Transverse colon (tissue), 4 donors: ENCODE measurements at places on chromosomes 1 and 21.

DNA sequence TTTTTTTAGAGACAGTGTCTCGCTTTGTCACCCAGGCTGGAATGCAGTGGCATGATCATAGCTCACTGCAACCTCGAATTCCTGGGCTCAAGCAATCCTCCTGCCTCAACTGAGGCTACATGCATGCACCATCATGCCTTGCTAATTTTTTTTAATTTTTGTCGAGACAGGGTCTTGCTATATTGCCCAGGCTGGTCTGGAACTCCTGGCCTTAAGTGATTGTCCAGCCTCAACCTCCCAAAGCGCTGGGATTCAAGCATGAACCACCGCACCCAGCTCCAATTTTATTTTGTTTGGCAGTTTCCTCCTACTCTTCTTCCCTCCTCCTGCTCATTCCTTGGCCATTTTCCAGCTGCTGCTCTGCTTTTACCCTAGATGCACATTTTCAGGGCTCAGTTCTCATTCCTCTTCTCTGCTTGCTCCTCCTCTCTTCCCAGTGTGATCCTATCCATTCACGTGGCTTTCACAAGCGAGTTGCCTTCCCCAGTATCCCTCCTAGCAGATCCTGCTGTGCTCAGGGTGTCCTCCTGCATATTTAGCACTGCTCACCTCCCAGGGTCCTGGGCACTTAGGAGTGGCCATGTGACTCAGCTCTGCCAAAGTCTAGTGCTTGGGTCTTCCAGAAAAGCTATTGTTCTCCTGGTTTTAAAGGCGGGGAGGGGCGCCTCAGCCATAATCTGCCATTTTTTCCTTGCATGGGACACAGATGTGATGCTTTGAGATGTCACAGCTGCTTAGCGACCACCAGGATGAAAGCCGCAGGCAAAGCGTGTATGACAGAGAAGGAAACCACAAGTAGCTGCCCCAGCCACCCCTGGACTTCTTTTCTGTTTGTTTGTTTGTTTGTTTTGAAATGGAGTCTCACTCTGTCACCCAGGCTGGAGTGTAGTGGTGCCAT is 33.7 kb downstream of the PSEN2 start:
- H3K4me3 ChIP-seq, result no peak overlapping the region
- H3K27ac ChIP-seq, result no peak overlapping the region
- no peak for DNase-seq
- H3K36me3 ChIP-seq, result no peaks in the 10 kb centered on the region
- no peaks in the 10 kb centered on the region for H3K27me3 ChIP-seq

DNA sequence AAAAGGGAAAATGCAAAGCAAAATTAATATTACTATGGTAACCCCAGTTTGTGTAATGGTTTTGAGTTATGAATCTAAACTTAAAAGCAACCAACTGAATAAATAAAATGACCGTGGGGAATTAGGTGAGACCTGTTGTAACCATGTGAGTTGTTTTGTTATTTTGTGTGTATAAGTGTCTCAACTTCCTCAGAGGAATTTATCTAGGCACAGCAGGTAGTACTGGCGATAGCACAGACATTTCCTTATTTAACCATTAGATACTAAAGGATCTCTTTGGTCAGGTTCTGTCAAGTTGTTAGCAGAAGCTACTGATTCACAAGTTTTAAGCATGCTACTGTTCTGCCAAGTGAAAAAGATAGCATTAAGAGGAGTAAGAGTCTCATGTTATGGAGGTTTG is 39.3 kb upstream of the LRRC7 start:
- H3K27ac ChIP-seq, result no peak overlapping the region
- H3K27me3 ChIP-seq, result no peaks in the 10 kb centered on the region
- H3K4me3 ChIP-seq, result no peak overlapping the region
- no peaks in the 10 kb centered on the region for H3K4me1 ChIP-seq
- H3K36me3 ChIP-seq, result no peaks in the 10 kb centered on the region
- DNase-seq, result no peak

GRCh38 chr1:113617438-113618141 is 141.7 kb downstream of the PHTF1 start:
- no peak overlapping the region for H3K4me3 ChIP-seq
- no peak overlapping the region for H3K27ac ChIP-seq
- H3K27me3 ChIP-seq, result no peaks in the 10 kb centered on the region
- DNase-seq, result no peak

GRCh38 chr1:39954324-39954869 is 548 bp upstream of the MFSD2A start:
- peak overlapping the region; percentile 81 for H3K27ac ChIP-seq
- H3K4me1 ChIP-seq, result peaks cover 30% of the 10 kb centered on the region
- DNase-seq, result no peak
- no peaks in the 10 kb centered on the region for H3K27me3 ChIP-seq

GRCh38 chr1:223298701-223299100 is 65.3 kb downstream of the SUSD4 start:
- no peak for DNase-seq
- no peak overlapping the region for H3K4me3 ChIP-seq
- H3K36me3 ChIP-seq, result no peaks in the 10 kb centered on the region
- no peak overlapping the region for H3K27ac ChIP-seq
- H3K4me1 ChIP-seq, result no peaks in the 10 kb centered on the region
- no peaks in the 10 kb centered on the region for H3K27me3 ChIP-seq
